ENCODE measurements at places on chromosomes 16 and 17. TPM values are rescaled to one million over a fixed set of nuclear protein-coding genes. Genes with fewer than 3 reads are reported as not detected.

DNA sequence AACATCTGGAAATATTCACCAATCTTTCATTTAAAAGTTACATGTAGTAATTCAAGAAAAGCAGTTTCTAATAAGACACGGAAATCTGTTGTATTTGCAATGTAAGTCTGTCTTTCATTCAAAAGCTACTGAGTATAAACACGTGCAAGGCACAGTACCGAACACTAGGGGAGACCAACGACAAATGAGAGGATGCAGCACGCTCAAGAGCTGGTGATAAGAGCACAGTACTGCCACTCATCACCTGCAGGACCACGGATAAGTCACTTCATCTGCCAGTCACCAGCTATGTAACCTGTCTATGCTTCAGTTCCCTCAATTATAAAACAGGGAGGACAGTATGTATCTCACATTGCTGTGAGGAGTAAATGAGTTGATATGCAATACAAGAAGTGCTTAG, 67.1 kb downstream of the CLEC18A start:
- H3K4me1 ChIP-seq = no peaks in the 10 kb centered on the region
- H3K27me3 ChIP-seq = no peaks in the 10 kb centered on the region
- no peak overlapping the region for H3K27ac ChIP-seq
- DNase-seq = peak; percentile 24

DNA sequence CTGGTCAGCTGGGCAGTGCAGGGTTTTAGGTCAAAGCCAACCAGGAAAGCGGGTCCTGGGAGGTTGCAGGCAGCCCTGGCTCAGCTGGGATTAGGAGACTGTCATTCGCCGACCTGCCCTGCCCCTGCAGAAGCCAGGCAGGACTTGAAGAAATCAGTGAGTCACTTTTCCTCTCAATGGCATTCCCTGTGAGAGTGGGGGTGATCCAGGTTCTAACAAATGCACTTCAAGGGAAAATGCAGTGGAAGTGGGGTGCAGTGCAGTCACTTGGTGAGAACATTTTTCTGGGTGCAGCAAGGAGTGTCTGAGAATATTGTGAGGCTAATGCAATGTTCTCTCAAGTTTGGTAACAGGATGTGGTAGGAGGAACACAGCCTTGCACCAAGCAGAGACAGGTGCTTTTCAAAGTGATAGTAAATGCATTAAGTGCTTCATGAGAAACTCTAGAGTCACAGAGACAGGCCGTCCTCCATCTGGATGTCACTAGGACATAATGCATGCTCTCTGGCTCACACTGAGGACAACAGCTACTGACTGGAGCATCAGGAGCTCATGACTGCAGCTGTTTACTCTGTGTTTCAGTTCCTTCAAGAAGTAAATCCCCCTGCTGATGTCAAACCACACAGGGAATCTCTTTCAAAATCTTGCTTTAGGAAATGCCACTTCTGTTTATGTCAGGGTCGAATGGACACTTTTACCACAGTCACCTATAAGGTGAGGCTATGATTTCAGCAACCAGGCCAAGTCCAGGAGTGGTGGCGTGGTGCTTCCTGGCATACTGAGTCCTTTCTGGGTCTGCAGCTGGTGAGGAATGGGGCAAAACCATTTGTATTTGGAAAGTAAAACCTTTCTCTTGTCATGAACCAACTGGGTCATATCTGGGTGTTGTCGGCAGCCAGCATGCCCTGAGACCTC, 16.7 kb downstream of the CDK5R1 start:
- no peaks in the 10 kb centered on the region for H3K36me3 ChIP-seq
- H3K27ac ChIP-seq = no peak overlapping the region
- no peak for DNase-seq
- no peaks in the 10 kb centered on the region for H3K4me1 ChIP-seq
- no peak overlapping the region for H3K4me3 ChIP-seq
- no peaks in the 10 kb centered on the region for H3K27me3 ChIP-seq

DNA sequence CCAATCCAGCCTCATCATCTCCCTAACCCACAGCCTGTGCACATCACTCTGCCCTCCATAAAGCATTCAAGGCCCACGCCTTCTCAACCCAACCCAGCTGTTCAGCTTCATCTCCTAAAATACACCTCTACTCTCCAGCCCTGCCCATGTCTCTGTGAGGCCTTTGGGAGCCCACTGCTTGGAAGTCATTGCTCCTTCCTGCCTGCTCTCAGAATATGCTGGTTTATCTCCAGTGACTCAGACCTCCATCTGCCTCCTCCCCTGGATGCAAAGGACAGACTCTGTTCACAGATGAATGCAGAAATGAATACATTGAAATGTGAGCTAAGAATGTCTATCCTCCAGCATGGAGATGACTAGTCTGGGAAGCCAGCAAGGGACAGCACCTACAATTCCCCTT, 19.0 kb downstream of the KCNG4 start:
- H3K36me3 ChIP-seq = no peaks in the 10 kb centered on the region
- no peaks in the 10 kb centered on the region for H3K4me1 ChIP-seq
- H3K4me3 ChIP-seq = no peak overlapping the region
- H3K27me3 ChIP-seq = no peaks in the 10 kb centered on the region
- H3K27ac ChIP-seq = no peak overlapping the region

- H3K4me1 ChIP-seq = no peaks in the 10 kb centered on the region
- no peak overlapping the region for H3K27ac ChIP-seq
- no peaks in the 10 kb centered on the region for H3K36me3 ChIP-seq
- no peak for DNase-seq
Observed at GRCh38 chr17:61486135-61487120, 34.2 kb downstream of the TBX4 start.

DNA sequence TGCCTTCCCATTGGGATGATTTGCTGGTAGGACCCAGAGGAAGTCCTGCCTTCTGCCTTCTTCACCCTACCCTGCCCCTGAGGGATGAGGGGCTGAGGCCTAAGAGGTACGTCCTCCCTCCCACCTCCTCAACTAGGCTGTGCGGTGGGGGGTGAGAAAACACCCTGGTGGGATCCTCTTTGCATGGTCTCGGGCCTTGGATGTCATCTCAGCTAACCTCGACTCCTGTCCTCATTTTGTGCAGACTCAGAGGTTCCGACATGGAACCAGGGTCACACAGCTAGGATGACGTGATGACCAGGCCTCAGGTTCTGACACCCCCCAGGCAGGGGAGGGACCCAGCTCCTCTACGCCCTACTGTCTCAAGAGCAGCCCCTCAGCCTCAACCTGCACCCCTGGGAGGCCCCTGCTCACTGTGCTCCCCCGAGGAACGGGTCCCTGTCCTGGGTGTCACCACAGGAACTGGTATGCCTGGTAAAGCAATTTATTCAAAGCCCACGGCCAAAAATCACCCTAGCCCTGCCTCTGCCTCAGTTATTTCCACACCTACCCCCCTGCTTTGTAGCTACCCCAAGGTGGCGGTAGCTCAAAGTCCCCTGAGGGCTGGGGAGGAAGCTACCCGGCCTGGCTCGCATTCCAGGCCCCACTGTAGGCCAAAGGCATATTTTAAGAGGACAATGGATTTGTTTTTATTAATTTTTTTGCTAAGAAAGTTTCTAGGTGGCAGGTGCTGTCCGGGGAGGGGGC, 17.5 kb downstream of the UNC13D start:
- H3K36me3 ChIP-seq = no peaks in the 10 kb centered on the region
- no peaks in the 10 kb centered on the region for H3K27me3 ChIP-seq
- H3K27ac ChIP-seq = peak overlapping the region; percentile 75
- H3K4me3 ChIP-seq = no peak overlapping the region
- DNase-seq = no peak
- H3K4me1 ChIP-seq = peaks cover 30% of the 10 kb centered on the region

The DNAAF1 gene
- total RNA-seq = 89.4 TPM
